ENCODE measurements at places on chromosomes 2 and 18.

GRCh38 chr2:85215448-85216401 lies 82.5 kb downstream of the TCF7L1 start:
- DNase-seq = peak; percentile 69

DNA sequence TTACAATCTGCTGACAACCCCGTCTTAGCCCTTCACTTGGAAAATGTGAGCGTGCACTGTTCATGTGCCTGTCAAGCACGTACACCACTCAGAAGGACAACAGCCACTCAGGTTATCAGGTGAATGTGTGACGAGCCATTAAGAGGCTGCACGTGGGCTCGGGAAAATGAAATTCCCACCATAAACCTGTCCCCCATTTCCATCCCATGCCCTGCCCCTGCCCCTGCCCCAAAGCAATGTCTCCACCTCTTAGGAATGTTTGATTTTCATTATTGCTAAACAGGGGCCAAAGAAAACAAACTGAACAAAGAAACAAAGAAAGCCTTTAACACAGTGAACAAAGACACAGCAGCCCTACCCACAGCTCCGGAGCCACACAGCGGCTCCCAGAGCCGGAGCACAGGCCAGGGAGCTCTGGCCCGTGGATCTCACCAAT lies 90.5 kb downstream of the TMEM18 start:
- DNase-seq = peak; percentile 10

DNA sequence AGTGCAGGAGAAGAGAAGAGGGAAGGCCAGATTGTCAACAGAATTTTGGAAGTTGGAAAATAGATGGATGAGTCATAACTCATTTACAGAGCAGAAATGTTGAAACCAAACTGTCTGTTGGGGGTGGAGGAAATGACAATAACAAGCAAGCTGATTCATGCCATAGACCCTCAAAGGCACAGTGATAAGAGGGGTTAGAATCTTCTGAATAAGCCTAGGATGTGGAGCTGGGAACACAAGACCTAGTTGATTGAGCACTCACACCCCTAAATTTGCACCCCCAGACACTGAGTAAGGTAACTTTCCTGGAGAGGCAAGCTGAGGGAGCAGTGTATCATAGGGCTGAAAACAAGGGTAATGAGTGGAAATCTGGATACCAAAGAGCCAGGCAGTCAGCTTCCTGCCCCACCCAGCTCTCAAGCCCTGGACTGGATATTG lies 141.4 kb downstream of the SCG2 start:
- DNase-seq = no peak

GRCh38 chr2:60556576-60557485 lies 3.4 kb upstream of the BCL11A start:
- no peak for DNase-seq

DNA sequence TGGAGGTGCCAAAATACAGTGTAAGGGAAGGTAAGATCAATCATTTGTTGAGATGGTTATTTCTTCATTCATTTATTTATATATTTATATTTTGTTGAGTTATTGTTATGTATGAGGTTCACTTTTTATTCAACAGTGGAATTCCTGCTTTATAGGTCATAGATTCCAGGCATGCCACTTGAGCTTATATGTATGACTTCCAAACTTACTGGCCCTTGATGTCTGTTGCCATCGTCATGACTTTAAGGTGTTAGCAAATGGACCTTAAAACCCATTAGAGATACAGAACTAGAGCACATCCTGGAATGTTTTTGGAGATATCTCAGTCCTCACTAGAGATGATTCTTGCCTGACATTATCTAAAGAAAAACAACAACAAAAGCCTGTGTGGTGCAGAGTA lies 25.9 kb downstream of the CCDC85A start:
- no peak for DNase-seq

GRCh38 chr2:75074228-75074627 lies 115.8 kb downstream of the POLE4 start:
- no peak for DNase-seq

Measured in putamen (tissue), 1 donor.